Skin of body (tissue), 3 donors: ENCODE measurements at places on chromosomes 6 and 20. TPM values are rescaled to one million over a fixed set of nuclear protein-coding genes. Genes with fewer than 3 reads are reported as not detected.

The GSTA4 gene
- total RNA-seq = 47.8 TPM

The CTAGE9 gene
- not detected for total RNA-seq

The ISM1 gene
- total RNA-seq = 11.2 TPM

DNA sequence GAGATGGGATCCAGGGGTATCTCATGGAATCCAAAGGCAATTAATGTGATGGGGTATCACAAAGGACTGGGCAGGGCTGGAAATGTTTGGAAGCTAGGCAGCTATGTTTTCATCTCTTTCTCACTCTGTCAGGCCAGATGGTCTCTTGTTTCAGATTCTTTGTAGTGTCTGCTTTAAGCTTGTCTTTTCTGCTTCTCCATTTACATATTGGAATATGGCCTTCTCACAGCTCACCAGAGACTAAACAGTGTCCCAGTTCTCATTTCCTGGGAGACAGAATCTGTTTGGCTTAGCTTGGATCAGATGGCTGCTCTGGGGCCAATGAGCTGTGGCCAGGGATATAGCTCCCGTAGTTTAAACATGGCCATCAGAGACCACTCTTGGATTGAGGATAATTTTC, 78.9 kb downstream of the SLC35F1 start:
- no peak for DNase-seq

DNA sequence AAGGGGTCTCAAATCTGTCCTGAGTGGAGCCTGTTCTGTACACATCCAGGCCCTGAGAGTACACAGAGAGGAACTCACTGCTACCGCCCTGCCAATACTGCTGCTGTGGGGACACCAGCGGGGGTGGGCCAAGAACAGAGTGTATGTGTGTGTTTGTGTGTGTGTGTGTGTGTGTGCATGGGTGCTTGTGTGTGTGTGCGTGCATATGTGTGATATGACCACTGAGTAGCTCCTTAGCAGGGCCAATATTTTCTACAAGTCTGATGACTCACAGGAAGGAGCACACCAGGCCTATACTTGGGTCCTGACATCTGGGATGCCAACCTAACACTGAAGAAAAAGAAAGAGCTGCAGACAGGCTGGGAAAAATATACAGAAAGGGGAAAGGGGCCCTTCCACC, 1.4 kb downstream of the RAET1E start:
- no peak for DNase-seq

- no peak for DNase-seq
Measured at GRCh38 chr20:54084727-54085388, 14.5 kb upstream of the BCAS1 start.

DNA sequence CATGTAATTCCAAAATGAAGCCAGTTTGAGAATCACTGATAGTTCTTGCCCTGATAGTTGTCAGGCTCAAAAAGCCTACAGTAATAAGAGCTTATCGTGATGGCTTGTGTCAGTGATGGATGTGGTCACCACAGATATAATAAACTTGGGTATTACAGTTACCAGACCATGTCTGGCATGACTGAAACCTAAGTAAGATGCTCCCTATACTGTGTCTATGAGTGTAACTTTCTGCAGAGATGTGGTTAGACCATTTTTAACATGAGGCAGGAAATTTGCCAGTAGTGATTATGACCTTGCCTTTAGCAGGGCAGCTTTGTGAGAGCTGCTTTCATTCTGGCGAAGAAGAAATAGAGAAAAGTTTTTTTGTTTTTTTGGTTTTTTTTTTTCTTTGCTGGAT, 90.2 kb downstream of the ANKS1A start:
- no peak for DNase-seq

DNA sequence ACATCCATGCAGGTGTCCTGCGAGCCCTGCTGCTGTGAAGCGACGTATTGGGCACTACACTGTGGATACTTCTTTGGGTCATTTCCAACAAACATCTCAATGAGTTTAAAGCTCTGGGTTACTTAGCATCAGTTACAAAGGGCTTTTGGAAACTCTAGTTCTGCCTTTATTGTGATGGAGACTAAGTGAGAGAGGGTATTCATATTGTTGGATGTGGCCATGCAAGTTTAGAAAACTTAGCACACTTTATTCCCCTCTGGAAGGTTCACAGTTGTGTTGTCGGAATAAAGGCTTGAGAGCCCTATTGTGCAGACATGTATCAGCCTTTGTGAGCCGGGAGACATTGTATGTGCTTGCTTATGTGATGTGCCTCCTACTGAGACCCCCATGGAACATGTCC, 22.1 kb downstream of the DUSP22 start:
- DNase-seq = no peak

- no peak for DNase-seq
Measured at GRCh38 chr6:151118461-151119123, 121.2 kb upstream of the AKAP12 start.

- peak; percentile 12 for DNase-seq
Measured at GRCh38 chr6:117483645-117484016, 1.2 kb downstream of the DCBLD1 start.

DNA sequence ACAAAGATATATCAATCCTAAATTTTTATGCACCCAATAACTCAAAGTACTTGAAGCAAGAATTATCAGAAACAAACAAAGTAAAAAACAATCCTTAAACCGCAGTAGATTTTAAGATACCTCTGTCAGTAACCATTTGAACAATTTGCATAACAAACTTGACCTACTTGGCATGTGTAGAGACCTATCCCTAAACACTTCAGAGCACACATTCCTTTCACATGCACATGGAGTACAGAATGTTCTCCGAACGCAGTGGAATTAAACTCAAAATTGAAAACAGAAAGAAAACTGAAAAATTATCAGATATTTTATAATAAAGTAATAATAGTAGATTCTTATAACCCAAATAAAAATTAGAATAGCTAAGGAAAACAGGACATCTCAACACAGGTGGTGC, 162.6 kb upstream of the THBS2 start:
- DNase-seq = no peak

DNA sequence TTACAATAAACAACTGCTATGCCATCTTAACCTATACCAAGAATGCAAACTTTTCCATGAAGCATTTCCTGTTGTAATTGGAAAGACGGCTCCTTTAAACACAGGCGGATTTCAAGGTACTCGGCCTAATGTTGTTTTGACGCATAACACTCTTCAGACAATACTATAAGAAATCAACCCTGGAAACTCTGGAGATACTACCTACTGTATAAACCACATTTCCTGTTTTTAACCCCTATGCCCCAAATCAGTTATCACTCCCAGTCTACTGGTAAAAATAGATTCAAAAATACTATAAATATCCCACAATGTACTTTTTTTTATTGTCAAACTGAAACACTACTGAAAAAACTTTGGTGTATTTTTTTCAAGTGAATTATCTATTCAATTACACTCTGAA, 118.1 kb downstream of the IRF4 start:
- DNase-seq = no peak

GRCh38 chr6:4731996-4732395, 44.2 kb upstream of the CDYL start:
- DNase-seq = no peak

GRCh38 chr6:110181131-110182030, 1.2 kb downstream of the CDC40 start:
- no peak for DNase-seq

DNA sequence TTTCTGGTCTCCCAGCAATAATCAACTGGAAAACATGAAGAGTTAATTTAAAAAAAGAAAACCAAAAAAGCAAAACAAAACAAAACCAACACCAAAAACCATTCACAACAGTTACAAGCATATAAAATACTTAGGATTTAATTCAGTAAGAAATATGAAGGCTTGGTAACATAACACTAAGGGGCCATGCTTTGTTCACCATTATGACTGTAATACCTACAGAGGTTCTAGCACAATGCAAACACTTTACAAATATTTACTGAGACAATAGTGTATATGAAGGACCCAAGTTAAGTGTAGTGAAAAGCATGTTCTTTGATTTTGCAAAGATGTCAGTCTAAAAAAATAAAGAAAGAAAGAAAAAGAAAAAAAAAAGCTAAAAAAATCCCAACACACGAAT, 109.8 kb upstream of the EMILIN3 start:
- no peak for DNase-seq

GRCh38 chr20:59087829-59088433, 45.3 kb upstream of the PRELID3B start:
- peak; percentile 20 for DNase-seq
